ENCODE measurements at places on chromosomes 7 and 10. TPM values are rescaled to one million over a fixed set of nuclear protein-coding genes. Genes with fewer than 3 reads are reported as not detected.
A peak's percentile ranks its signal among the peaks of the same experiment; 100 is the strongest.

The LIPF gene
- not detected for total RNA-seq

The CSTF2T gene
- 29.5 TPM for total RNA-seq

- no peaks in the 10 kb centered on the region for H3K4me1 ChIP-seq
- H3K36me3 ChIP-seq: no peaks in the 10 kb centered on the region
- H3K27ac ChIP-seq: no peak overlapping the region
- no peak overlapping the region for H3K4me3 ChIP-seq
Measured at GRCh38 chr7:146150153-146150552, 33.6 kb downstream of the CNTNAP2 start.

DNA sequence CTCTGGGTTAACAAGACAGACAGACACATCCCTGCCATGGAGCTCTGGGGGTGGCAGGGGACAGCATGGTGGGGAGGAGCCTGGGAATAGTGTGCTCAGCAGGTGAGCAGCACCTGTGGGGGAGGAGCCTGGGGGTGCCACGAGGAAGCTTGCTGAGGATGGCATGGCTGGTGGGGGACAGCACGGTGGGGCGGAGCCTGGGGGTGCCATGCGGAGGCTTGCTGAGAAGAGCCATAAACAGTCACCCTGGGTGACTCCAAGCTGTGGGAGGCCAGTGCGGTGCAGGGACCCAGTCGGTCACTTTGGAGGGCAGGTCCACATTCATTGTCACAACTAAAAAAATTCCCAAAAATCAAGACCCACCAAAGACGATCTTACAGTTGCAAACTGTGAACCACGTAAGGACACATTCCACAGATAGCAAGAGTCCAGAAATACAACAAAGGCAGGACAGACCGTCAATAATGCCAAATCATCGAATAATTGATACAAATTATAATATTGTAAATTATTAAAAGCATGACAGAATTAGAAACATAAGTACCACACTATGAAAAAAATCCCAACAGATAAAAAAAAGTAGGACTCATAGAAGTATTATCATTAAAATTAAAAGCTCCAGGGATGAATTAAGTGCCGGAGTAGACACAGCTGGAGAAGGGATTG is 24.4 kb downstream of the NKX6-2 start:
- H3K4me3 ChIP-seq: no peak overlapping the region
- no peak overlapping the region for H3K27ac ChIP-seq
- peaks cover 13% of the 10 kb centered on the region for H3K4me1 ChIP-seq
- no peaks in the 10 kb centered on the region for H3K27me3 ChIP-seq
- peaks cover 4% of the 10 kb centered on the region for H3K36me3 ChIP-seq
- DNase-seq: no peak

The CTAGE4 gene
- total RNA-seq: 1.8 TPM

- H3K4me3 ChIP-seq: peak overlapping the region; percentile 1
- H3K4me1 ChIP-seq: peaks cover 18% of the 10 kb centered on the region
- peak; percentile 6 for DNase-seq
- peak overlapping the region; percentile 91 for H3K27ac ChIP-seq
- H3K27me3 ChIP-seq: no peaks in the 10 kb centered on the region
Measured at GRCh38 chr10:123241391-123242141, 87.4 kb downstream of the BUB3 start.

DNA sequence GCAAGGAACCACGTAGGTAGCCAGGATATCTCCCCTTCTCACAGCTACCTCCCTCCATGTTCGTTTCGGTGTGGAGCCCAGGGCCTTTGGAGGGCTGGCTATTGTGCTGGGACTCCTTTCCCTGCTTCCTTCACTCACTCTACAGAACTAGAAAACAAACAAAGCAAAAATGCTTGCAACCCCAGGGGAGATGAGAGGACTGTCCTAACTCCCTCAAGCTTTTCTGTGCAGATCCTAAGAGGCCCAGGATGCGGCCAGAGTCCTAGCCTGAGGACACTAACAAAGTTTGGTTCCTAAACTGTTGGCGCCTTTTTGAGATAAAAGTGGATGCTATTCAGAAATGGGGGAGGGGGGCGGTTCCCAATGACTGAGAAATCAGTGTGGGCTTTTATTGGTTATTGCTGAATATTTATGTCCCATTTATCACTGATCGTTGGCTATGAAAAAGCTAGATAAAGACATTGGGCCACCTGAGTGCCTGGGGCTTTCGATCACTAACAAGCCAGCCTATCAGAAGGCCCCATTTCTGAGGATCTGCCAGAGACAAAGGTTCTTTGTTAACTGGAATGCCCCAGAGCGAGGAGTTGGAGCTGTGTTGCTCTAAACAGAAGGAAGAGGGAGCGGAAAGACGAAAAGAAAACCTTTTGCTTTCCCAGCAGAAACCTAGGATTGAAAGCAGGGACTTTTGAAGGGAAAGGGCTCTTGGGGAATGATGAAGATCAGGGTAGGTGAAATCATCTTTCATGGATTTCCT is 95.2 kb upstream of the EGR2 start:
- no peak for DNase-seq
- no peaks in the 10 kb centered on the region for H3K4me1 ChIP-seq
- H3K4me3 ChIP-seq: no peak overlapping the region
- H3K36me3 ChIP-seq: no peaks in the 10 kb centered on the region

DNA sequence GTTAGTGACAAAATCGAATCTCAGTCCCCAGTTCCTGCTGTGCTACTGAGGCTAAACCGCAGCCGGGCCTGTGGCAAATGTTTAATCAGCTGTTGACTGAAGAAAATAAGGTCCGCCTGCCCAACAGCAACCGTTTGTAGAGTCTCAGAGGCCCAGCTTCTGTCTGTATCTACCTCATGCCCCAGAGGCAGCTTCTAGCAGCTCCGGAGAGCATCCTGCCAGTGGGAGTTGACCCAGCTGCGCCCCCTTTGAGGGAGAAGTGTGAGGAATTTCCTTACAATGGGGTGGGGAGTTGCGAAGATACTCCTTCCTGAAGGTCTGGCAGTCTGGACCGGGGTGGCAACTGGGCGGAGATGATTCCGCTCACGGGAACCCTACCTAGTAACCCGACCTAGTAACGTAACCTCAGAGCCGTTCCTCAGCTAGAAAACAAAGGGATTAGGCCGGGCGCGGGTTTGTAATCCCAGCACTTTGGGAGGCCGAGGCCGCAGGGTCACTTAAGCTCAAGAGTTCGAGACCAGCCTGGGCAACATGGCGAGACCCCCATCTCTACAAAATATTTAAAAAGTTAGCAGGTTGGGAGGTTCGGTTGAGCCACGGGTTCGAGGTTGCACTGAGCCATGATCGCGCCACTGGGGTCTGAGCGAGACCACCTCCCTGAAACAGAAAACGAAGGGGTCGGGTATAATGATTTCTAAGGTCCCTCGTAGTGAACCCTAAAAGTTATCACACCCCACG is 846 bp upstream of the ZNF775 start:
- H3K27me3 ChIP-seq: no peaks in the 10 kb centered on the region
- peaks cover 50% of the 10 kb centered on the region for H3K4me1 ChIP-seq
- peak; percentile 33 for DNase-seq
- H3K36me3 ChIP-seq: peaks cover 10% of the 10 kb centered on the region
- H3K4me3 ChIP-seq: peak overlapping the region; percentile 72

The UTF1 gene
- total RNA-seq: not detected

The FKBP6 gene
- total RNA-seq: not detected

GRCh38 chr7:154978017-154978416 is 24.9 kb downstream of the PAXIP1 start:
- H3K27me3 ChIP-seq: no peaks in the 10 kb centered on the region
- no peaks in the 10 kb centered on the region for H3K4me1 ChIP-seq
- no peak overlapping the region for H3K27ac ChIP-seq
- DNase-seq: no peak

DNA sequence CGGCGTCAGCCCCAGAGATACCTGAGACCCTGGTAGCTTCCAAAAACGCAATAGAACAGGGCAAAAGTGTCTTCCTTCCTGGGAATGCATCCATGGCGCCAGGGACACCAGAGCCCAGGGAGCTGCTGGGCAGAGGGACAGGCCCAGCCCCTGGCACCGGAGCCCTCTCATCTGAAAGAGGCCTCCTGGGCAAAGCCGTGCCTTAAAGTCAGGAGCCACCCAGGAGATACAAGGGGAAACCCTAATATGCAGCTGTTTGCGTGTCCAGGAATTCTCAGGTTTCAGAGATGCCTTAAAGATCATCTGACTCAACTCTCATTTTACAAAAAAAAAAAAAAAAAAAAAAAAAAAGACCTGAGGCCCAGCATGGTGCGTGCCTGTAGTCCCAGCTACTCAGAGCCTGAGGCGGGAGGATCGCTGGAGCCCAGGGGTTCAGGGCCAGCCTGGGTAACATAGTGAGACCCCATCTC is 28.0 kb downstream of the NUDT1 start:
- H3K4me3 ChIP-seq: no peak overlapping the region
- DNase-seq: no peak
- H3K36me3 ChIP-seq: no peaks in the 10 kb centered on the region

The TMEM196 gene
- not detected for total RNA-seq

The TSPAN33 gene
- total RNA-seq: 19.5 TPM

DNA sequence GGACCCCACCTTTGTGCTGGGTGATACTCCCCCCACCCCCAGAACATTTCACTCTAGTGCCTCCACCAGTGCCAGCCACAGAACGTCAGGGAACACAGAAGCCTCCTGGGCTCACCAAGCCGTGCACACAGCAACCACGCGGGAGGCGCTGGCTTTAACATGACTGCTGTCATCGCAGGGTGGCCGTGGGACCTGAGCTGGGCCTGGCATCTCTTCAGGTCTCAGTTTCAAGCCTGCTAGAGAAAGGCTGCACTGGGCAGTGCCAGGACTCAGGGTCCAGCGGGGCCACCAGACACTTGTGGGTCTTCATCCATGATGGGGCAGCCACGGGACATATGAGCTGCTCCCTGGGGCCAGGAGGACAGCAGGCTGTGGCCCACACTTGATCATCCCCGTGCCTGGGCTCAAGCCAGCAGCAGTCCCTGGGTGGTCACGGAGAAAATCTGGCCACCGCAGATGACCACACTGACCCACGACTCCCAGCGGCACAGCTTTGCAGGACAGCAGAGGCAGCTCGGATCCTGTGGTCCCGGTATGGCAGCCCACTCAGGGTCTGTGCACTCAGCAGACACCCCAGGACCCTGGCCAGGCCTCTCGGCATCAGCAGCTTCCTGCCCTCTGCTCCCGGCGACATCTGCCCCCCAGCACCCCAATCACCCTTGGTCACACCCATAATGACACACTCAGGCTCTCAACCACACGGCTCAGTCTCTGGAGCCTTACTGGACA is 44.2 kb downstream of the CAMK2B start:
- H3K27me3 ChIP-seq: no peaks in the 10 kb centered on the region
- no peaks in the 10 kb centered on the region for H3K4me1 ChIP-seq
- H3K36me3 ChIP-seq: no peaks in the 10 kb centered on the region
- DNase-seq: no peak
- H3K27ac ChIP-seq: no peak overlapping the region
- no peak overlapping the region for H3K4me3 ChIP-seq

The CALHM3 gene
- total RNA-seq: not detected

DNA sequence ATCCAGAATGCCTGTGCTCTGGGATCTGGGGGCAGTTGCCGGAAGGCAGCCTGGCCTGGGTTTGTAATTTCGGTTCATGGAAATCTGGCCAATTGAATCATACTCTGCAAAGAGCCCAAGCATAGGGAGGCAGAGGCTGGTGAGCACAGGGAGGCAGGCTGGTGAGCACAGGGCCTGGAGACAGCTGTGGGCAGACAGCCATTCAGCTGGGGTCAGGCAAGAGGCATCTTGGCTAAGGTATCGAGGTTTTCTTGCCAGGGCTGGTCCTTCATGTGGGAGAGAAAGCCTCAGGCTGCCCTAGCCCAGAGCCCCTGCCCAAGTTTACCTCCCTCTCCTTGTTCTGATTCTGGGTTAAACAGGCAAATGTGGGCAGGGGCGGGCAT is 63.7 kb upstream of the BAIAP2L1 start:
- H3K4me3 ChIP-seq: no peak overlapping the region
- DNase-seq: no peak
- H3K27me3 ChIP-seq: peaks cover 8% of the 10 kb centered on the region
- H3K4me1 ChIP-seq: no peaks in the 10 kb centered on the region
- no peak overlapping the region for H3K27ac ChIP-seq

The TMEM72 gene
- total RNA-seq: not detected

The SYT15 gene
- total RNA-seq: 0.58 TPM

GRCh38 chr10:266974-267425 is 131.7 kb downstream of the ZMYND11 start:
- no peak overlapping the region for H3K4me3 ChIP-seq
- no peaks in the 10 kb centered on the region for H3K4me1 ChIP-seq
- H3K36me3 ChIP-seq: no peaks in the 10 kb centered on the region
- H3K27ac ChIP-seq: no peak overlapping the region

DNA sequence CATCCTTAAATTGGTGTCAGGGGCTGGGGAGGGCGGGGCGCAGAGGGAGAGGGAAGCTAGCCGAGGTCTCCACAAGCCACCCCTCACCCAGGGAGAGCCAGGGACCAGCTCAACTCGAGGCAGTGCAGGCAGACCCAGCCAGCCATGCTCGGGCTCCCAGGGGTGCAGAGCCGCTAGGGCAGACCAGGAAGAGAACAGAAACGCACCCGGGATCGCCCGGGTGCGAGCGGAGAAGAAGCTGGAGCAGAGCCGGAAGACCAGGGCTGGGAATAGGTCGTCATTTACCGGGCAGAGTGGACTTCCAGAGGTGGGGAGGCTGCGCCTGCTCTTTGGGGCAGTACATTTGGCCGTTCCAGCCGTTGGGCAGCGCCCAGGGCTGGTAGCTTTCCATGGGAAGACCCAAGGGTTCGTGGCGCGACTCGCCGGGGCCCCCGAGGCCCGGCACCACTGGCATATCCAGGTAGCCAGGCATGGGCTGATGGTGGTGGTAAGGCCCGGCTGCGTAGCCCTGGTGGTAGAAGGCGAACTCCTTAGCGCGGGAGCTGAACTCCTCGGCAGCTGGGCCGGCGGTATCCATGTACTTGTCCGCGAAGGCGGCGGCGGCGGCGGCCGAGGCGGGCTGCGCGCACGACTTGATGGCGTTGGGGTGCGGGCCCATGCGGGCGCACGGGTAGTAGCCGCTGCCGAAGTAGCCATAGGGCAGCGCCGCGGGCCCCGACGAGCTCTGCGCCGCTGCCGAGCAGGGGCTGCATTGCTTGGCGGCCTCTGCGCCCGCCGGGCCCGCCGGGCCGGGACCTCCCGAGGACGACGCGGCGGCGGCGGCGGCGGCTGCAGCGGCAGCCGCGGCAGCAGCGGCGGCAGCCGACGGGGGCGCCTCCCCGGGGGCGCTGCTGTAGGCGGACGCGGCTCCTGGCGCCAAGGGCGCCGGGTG is 755 bp downstream of the HOXA13 start:
- no peak for DNase-seq
- no peak overlapping the region for H3K27ac ChIP-seq
- H3K27me3 ChIP-seq: peaks cover 91% of the 10 kb centered on the region
- peaks cover 26% of the 10 kb centered on the region for H3K4me1 ChIP-seq

All from activated naive CD8-positive, alpha-beta T cell treated with anti-CD3 and anti-CD28 coated beads for 36 hours (primary cell).